ENCODE measurements at places on chromosomes 4 and X.

DNA sequence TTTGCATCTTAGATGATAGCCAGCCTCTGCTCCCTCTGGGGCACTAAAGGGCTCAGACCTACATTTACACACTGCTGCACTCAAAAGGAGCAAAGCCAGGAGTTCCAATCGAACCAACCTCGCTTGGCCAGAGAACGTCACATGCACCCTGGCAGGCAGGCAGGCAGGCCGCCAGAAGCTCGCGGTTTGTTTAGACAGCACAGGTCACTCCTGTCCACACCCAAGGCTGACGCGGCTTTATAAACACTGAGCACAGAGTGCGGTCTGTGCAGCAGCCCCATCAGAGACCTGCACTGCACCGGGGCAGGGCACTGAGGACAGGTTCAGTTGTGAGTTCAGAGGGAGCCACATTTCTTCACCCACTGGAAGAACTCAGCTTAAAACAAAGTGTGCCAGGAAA is 143.9 kb downstream of the BCOR start:
- peak; percentile 90 for DNase-seq

DNA sequence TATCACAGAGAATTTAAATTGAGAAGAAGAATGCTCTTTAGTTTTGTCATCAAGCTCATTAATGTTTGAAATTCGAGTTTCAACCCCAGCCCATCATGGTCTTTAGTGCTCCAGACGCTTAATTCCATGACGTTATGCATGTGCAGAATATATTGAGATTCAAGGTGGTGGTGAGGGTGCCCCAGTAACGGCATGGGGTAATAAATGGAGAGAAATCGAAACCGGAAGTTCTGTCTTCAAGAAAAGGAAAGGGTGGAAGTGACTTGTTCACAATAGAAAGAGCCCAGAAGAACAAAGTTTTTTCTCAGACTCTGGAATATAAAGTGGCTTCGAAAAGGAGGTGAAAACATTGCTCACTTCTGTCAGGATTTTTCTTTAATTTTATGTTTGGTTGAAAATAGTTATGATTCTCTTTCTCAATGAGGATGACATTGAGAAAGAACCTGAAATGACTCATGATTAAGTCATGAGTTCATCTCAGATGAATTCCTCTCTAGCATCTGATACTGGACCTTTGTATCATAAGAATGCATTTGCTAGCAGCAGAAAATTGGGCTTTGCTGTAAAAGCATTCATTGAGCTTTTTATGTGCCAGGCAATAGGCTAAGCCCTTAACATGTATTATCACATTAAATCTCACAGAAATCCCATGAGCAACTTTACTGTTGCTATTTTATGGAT is 779 bp upstream of the DDX60L start:
- DNase-seq, result peak; percentile 25

- no peak for DNase-seq
Measured at GRCh38 chr4:15420642-15421041, 7.2 kb upstream of the C1QTNF7 start.

DNA sequence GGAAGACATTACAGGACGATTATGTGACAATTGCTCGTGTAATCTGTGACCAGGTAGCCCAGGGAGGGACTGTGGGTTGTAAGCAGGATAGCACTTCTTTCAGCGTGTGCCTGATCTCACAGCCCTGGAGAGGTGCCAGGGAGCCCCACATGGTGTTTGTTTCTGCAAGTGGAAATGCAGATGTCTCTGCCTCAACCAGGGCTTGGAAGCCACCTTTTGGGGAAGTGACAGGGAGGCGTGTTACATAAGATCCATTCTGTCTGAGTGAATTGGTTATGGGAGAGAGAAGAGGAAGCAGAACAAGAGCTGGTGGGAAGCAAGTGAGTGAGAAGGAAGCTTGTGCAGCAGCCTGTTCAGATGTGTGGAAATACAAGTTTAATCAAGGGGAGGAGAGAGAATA is 104.5 kb upstream of the GATB start:
- DNase-seq, result peak; percentile 9

DNA sequence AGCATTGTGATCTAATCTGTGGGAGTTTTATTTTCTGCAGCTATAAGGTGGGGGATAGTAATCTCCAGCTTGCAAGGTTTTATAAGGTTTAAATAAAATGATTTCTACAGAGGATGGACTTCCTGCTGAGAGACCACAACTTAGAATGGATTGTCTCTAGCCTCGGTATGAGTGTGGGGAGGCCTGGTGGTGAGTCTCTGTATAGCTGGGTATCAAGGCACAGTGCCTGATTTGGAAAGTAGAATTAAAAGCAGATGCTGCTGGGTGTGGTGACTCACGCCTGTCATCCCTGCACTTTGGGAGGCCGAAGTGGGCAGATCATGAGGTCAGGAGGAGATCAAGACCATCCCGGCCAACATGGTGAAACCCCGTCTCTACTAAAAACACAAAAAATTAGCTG is 162.0 kb upstream of the GATB start:
- no peak for DNase-seq

DNA sequence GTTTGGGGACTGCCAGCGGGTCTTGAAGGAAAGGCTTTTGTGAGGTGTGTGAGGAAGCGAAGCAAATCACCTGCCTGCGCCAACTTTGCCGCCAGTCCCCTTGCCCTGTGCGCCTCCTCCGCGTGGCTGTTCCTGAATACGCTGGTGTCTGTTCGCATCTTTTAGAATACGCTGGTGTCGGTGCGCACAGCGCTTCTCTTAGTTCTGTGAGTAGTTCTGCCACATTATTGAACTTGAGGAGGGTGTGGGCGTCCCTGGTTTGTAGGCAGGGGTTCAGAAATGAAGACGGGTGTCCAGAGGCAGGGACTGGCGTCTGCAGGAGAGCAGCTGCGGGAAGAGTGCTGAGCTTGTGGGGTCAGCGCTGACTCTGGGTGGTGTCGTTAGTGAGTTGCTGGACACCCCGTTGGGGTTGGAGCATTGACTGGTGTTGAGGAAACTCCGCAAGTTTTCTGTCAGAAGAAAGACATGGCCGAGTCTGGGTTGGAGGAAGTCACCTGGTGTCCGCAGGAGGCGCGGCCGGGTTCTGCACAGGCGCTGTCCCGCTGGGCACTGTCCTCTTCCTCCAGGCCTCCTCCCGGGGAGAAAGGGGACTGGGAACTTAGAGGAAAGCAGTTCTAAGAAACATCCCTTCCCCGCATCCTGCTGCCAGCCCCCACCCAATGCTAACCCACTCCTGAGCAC is 930 bp downstream of the ZNF718 start:
- no peak for DNase-seq

DNA sequence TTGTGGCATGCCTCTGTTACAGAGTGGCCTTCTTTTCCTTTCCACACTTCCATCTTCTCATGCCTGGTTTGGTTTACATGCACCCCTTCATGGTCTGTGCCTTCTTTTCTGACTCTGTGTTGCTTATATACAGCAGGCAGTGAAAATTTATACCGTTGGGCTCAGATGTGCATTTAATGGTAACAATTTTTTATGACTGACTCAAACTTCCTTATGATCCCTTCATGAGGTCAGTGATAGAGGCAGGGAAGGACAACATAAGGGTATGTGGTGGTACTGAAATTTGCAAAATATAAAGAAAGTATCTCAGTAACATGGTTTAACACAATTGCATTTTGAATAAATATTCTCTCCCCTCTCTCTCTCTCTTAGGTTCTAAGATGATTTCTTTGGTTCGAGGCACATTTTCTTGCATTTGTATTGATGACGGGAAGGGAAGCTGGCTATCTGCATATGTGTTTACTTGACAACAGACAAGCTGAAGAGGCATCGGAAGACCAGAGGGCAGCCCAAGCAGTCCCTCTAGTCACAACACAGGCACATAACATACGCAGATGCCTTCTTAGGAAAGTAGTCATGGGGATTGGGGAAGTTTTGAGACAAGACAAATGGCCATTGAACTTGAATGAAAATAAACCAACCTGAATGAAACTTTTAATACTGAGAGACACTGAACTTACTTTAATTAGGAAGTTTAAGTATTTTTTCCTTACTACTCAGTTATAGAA is 163.3 kb upstream of the LEF1 start:
- DNase-seq, result no peak

GRCh38 chr4:86917212-86918039 is 17.4 kb upstream of the AFF1 start:
- no peak for DNase-seq

DNA sequence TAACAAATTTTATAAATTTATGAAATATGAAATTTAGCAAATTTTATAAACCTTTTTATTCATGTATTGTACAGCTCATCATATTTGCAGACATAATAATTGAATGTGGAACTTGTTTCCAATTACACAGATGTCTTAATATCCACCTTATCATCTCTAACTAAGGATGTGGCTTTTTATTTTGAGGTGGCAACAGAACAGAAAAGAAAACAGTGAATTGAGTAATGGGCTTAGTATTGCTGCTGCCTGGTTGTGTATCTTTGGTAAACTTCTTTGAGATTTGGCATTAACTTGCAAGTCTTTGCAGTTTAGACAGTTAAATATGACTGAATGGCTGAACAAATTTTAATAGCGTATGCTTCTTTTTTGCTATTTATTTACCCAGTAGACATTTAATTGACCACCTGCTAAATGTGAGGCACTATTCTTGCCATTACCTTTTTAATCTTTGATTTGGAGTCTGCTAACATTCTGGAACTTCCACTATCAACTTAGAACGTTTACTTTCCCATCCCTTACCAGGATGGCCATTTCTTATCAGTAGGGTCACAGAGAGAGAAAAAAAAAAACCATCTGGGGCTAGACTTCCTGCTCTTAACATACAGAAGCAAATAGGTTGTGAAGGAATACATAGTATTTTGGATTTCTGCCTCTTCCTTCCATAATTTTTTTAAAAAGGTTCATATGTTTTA is 44.8 kb downstream of the CLCN3 start:
- peak; percentile 2 for DNase-seq

DNA sequence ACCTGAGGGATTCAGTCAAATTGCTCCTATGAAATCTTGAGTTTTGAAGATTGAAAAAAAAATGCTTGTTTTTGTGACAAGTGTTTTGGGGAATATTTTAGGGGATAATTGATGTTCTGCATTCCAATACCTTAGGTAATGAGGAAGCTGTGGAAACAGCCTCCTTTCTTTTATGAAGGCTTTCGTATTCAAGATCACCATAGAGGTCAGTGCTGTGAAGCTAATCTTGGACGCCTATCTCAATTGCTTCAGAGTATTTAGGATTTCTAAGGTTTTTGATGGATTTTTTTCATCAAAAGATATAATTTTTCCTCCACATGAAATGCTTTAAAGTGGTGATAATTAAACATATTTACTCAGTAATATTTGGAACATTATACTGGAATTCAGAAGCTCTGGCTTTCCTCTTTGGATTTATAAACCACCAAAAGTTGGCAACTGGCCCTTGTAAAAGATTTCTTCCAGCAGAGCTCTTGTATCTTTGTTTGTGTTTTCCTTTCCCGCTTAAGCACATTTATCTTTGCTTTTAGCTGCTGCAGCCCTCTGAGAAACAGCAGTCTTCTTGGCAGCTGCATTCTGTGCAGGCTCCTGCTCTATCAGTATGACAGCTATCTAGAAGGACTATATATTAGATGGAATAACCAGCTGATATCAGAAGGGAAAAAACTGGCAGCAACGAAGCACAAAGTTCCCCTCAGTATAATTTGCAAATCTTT is 63.7 kb downstream of the HMGB2 start:
- no peak for DNase-seq

DNA sequence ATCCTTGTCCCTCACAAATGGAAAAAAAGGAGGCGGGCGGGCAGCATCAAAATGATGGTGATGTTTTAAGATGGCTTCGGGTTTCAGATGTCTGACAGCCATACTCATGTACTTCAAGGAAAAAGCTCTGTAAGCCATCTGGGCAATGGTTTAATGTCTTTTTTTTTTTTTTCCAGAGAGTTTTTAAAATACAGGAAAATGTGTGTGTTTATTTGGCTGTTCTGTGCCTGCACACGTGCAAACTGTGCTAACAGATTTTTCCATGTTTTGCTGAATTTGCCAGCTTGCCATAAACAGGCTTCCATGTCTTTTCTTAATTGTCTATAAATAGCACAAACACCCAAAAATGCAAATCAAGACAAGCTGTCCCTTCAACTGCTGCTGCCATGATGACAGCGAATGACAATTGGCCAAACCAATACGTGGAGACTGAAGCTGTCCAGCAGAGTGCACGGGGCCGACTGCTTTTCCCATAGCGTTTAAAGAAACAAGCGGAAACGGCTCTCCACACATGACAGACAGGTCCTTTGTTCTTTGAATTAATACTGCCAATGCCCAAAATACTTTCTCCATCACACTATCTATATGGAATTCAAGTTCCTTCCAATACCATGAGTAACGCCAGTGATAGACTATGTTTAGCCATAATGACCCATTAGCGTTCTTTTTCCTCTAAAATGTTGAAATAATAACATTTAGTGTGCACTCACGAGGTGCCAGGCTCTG is 35.7 kb downstream of the AFAP1 start:
- peak; percentile 49 for DNase-seq

- DNase-seq, result peak; percentile 60
Measured at GRCh38 chrX:103533511-103534216, 14.4 kb upstream of the RAB40A start.

DNA sequence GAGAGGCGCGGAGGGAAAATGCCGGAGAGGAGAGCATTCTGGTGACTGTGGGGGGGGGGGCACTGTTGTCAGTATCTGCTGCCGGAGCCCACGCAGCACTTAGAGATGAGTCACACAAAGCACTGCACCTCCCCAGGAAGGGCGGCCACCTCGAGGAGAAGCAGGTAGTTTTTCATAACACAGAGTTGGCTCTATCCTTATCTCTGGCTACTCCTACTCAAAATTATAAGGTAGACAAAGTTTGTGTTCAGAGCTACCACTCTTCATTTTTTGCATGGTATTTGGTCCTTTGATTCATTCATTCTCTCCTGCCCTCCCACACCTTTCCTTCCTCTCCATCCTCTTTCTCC is 76.2 kb upstream of the SCOC start:
- peak; percentile 84 for DNase-seq

- DNase-seq, result no peak
Measured at GRCh38 chrX:132749406-132749805, 209.0 kb downstream of the HS6ST2 start.

DNA sequence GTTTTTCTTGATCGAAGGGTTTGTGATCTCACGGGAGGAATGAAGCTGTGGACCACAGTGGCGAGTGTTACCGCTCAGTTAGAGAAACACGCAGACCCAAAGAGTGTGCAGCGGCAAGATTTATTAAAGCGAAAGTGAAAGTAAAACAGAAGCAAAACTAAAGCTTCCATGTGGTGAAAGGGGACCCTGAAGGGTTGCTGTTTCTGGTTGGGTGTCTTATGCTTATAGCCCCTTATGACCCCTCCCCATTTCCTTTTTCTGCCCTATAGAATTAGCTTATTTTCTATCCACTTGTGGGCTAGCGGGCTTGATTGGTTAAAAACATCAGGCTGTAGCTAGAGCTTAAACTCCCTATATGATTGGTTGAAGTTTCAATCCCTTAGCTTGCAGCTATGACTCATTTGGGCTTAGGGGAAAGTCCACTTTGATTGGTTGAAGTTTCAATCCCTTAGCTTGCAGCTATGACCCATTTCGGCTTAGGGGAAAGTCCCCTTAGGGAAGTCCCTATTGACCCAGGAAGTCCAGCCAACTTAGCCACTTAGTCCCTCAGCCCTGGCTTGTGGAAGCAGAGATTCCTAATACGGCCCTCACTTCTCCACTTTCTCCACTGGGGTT is 171.2 kb upstream of the NWD2 start:
- DNase-seq, result no peak

DNA sequence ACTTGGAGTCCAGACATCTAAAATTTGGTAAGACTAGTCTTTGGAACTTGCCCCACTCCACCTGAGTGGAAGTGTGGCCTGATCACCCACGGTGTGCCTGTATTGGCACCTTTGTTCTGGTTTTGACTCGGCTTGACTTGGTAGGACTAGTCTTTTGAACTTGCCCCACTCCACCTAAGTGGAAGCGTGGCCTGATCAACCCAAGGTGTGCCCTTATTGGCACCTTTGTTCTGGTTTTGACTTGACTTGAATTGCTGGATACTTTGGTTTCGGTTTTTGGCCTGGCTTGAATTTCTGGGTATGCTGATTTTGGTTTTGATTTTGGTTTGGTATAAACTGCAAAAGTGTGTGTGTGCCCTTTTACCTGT is 44.7 kb upstream of the UGT2B7 start:
- no peak for DNase-seq
